ENCODE measurements at places on chromosomes 2 and 18.

GRCh38 chr2:60025496-60025895 is 528.0 kb downstream of the BCL11A start:
- DNase-seq, result no peak

GRCh38 chr18:13236411-13236810 is 17.9 kb downstream of the LDLRAD4 start:
- no peak for DNase-seq

DNA sequence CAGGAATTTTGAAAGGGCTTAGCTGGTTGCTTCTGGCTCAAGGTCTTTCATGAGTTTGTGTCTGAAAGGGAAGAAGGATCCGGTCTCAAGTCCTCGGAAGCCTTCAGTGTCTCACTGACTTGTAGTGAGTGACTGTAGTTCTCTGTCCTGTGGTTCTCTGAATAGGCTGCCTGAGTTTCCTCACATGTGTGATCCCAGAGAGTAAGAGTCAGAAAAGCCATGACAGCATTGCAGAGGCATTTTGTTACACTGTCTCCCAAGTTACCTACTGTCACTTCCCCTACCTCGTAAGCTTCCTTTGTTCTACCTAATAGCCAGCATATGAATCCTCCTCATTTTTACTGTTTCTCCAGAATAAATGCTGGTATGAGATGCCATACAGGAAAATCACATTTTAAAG is 709.1 kb upstream of the CHAC2 start:
- no peak for DNase-seq

DNA sequence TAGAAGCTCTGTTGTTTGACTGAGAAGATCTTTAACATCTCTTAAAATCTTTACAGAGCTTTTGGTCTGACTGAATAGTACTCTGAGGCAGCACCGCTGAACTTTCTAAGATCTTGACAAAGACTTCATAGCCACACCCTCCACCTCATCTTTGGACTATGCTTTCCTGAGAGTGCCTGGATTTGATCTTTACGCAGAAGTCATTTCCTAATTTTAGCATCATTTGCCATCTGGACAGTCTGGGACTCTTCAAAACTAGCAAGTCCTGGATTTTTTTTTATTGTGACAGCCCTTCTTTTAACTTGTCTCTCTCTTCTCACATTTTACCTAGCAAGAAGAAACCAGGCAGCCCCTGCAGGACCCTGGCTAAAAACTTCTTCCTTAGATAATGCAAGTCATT is 188.8 kb downstream of the CTIF start:
- no peak for DNase-seq

DNA sequence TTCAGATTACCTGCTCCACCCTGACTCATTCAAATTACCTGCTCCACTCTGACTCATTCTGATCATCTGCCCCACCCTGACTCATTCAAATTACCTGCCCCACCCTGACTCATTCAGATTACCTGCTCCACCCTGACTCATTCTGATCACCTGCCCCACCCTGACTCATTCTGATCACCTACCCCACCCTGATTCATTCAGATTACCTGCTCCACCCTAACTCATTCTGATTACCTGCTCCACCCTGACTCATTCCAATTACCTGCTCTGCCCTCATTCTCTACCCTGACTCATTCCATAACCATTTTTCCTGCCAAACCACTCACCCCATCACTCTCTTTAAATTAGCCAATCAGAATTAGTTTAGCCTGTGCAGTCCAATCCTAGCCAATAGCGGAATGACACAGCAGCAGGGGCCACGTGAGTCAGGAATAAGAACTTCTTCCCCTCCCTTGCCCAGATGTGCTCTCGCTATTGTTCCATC is 26.2 kb downstream of the CFAP53 start:
- no peak for DNase-seq

GRCh38 chr2:88714667-88715066 is 23.2 kb downstream of the RPIA start:
- no peak for DNase-seq

GRCh38 chr2:205055251-205055650 is 510.0 kb downstream of the PARD3B start:
- DNase-seq, result no peak

DNA sequence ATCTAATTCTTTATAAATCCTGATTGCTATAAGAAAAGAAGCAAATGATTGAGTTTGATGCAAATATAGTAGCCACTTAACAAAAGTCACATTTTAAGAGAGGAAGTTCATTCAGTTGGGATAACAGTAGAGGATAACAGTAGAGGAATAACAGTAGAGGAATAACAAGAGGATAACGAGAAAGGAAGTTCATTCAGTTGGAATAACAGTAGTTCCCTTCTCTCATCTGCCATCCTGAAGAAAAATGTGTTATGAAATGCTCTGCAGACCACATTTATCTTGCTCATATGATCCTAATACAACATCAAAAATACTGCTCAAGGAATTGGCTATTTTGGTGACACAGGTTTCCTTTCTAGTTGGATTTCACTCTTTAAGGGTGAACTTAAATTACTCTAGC is 105.3 kb upstream of the UNC80 start:
- no peak for DNase-seq

DNA sequence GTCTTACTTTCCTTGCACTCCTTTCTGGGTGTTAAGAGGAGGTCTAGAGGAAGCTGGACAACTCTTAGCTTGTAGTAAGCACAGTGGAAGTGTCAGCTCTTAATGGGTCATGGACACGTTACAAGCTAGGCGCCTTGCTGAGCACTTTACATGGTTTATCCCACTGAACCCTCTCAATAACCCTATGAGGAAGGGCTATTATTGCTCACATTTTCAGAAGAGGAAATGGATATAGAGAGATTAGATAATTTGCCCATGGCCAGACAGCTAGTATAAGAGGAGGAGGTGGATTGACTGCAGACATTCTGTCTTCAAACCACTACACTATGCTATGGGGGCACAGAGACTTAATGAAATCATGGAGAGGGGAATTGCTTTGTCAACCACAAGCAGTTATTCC is 8.3 kb upstream of the IL1RN start:
- DNase-seq, result no peak

DNA sequence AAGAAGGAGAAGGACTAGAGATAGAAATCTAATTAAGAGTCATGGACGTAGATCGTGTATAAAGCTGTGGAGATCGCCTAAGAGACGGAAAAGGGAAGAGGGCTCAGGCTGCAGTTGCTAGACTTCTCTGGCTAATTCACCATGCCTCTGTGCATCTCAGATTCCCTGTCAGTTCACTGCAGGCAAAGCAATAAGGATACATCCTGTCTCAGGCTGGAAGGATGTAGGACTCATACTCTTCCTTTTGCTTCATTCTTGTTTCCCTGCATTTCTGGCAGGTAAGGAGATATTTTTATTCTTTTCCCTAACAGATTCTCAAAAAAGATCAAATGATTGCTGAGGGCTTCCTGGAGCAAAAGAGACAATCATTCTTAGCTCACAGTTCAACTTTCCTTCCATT is 112.5 kb downstream of the AP1S3 start:
- no peak for DNase-seq

DNA sequence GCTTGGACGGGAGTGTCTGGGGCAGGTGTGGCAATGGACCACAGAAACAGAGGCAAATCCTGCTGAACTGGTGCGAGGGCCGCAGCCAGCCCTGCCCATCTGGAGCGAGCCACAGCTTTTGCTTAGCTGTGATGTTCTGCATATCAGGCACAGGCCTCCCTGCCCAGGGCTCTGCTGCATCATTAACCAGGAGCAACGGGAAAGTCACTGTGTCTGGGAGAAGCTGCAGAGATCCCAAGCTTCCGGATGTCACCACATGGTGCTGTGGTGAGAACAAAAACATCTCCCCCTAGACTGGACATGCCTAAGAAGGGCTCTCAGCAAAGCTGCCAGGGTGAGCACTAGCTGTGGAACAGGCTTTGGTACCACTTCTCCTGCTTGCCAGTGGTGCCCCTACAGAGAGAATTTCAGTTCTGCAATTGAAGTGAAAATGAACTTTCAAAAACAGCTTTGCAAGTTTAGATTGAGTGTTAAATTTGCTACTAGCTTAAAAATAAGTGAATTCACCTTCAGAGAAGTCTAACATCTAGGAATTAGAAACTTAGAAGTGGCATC is 172.9 kb upstream of the MYT1L start:
- no peak for DNase-seq

GRCh38 chr2:215749092-215749957 is 264.0 kb downstream of the MREG start:
- no peak for DNase-seq

- DNase-seq, result no peak
These were observed 15.8 kb downstream of the NABP1 start for GRCh38 chr2:191693778-191694177.

- DNase-seq, result no peak
These were observed 22.3 kb downstream of the LRATD1 start for GRCh38 chr2:14654835-14655282.

DNA sequence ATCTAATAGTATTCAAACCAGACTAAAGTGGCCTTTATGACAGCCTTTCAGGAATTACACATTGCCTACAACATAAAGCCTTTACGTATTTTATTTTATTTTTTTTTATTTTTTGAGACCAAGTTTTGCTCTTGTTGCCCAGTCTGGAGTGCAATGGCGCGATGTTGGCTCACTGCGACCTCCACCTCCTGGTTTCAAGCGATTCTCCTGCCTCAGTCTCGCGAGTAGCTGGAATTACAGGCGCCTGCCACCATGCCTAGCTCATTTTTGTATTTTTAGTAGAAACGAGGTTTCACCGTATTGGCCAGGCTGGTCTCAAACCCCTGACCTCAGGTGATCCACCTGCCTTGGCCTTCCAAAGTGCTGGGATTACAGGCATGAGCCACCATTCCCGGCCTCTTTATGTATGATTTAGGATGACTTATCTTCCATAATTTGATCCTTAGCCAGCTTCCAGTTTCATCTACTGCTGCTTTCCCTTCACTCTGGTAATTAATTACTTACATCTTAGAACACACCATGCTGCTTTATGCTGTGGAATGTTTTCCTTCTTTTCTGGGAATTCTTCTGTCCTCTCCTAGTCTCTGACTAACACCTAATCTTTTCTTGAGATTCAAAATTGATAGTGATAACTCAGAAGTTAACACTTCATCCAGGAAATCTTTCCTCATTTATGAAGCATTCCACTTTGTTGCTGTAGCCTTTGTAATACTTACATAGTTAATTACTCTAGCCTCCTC is 2.6 kb downstream of the USP14 start:
- no peak for DNase-seq

DNA sequence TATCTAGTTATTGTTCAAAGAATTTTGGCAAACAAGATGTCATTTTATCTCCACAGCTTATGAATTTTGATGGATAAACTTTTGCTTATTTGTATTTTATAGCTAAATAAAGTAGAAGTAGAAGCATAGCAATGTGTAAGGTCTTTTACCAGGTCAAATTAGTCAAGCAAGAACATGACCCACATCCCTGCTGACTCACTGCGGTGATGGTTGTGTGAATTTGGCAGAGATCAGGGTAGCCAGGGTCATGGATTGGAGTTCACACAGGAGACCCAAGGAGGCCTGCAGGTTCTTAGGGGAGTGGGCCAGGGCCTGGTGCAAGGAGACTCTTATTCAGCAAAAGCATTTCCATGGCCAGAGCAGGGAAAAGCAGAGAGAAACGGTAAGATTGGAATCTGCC is 18.7 kb downstream of the SP140 start:
- no peak for DNase-seq

- no peak for DNase-seq
These were observed 391.2 kb downstream of the FBXO15 start for GRCh38 chr18:73756256-73757091.

Data from DMS79 treated with DMSO at 0.1 percent for 48 hours (cell line).